Fibroblast of pulmonary artery (primary cell): ENCODE measurements at places on chromosomes 7 and 10.

DNA sequence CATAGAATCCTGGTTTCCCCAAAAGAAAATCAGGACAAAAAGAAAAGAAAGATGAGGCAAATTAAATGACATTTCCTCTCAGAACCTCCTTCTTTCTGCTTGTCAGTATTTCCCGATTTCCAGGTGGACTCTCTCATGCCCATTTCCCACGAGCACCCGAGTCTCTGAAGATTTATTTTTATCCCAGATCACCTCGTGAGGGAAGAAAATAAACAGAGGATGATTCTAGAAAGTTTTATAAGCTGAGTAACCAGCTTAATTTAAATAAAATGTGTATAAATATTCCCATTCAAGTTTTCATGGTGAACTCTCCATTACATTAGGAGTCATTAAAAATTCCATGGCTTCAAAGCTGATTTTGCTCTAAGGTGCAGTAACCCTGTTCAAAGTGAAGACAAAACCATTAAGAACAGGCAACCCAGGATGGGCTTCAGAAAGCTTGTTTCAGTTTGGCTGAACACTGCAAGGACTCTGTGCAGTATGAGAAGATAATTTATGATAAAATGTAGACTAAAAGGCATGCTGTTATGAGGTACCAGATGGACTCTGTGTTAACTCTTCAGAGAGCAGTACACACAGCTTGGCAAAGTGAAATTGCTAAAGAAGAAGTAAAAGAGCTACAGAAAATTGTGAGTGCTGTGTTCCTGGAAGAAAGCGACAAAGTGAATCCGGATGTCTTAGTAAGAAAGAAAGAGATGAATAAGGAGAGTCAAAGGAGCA is 521.3 kb upstream of the LRRN3 start:
- DNase-seq: no peak

GRCh38 chr10:74382663-74383062 is 231.6 kb downstream of the ADK start:
- no peak for DNase-seq

GRCh38 chr10:127755753-127756152 is 18.8 kb downstream of the FOXI2 start:
- DNase-seq: no peak

GRCh38 chr10:5467207-5467535 is 32.2 kb downstream of the CALML5 start:
- DNase-seq: no peak

DNA sequence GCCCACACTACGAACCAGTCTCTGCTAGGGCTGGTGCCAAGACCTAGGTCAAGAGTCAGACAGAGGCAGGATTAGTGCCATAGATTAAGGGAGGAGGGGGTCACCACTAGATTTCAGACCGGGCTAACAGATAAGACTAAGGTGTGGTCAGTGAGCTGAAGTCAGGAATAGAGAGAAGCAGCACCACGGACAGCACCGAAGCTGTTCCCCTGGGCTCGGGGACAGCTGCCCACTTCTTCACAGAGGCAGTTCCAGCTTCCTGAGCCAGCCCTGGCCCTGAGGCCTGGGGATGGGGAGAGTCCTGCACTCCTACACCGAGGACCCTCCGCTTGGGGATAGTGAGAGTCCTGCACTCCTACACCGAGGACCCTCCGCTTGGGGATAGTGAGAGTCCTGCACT is 11.2 kb upstream of the JAKMIP3 start:
- DNase-seq: no peak

- no peak for DNase-seq
Observed at GRCh38 chr10:13840036-13840435, 253.3 kb downstream of the PRPF18 start.

- no peak for DNase-seq
Observed at GRCh38 chr10:72735288-72735936, 43.5 kb downstream of the MCU start.

- no peak for DNase-seq
Observed at GRCh38 chr10:69504576-69505250, 53.4 kb downstream of the TSPAN15 start.

DNA sequence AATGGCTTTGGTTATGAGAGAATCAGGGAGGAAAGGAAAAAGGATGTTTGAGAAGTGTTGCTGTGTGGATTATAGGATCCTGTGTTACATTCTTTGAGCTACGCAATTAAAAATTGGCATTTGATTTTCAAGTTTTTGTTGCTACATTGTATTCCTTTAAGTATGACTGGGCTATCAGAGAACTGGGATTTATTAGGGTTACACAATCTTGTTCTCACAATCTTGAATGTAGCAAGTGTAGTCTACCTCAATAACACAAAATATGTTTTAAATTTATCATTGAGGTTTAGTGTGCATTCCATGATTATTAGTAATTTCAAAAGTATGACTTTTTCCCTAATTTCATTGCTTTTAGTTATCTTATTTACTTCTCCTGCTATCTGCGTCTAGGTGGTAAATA is 113.9 kb downstream of the CACNB2 start:
- DNase-seq: no peak

DNA sequence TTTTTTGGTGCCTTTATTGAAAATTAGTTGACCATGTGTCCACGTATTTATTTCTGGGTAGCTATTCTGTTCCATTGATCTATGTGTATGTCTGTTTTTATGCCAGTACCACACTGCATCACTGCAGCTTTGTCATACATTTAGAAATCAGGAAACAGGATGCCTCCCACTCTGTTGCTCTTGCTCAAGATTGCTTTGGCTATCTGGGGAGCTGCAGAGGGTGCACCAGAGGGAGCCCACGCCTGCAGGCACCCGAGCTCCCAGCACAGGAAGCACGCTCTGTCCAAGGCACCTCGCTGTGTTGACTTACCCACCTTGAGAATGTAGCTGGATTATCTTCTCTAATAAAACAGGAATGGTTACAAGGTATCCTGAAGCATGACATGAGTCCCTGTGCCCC is 301.7 kb downstream of the TCERG1L start:
- DNase-seq: no peak

DNA sequence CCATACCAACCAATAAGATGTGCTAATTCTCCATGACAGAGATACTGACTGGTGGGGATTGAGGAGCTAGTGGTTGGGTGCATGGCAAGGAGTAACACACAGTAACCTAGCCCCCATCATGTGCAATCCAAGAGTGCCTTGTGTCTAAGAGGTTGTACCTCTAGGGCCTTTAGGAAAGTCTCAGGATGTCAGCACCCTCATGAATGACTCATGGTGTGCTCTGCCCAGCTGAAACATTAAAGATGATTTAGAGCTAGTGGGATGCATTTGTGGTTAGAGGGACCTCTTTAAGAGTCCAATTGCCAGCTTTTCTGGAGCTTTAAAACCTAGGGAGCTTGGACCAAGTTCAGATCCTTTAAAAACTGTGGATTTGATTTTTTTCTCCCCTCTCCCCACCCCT is 181.1 kb downstream of the HERPUD2 start:
- no peak for DNase-seq

DNA sequence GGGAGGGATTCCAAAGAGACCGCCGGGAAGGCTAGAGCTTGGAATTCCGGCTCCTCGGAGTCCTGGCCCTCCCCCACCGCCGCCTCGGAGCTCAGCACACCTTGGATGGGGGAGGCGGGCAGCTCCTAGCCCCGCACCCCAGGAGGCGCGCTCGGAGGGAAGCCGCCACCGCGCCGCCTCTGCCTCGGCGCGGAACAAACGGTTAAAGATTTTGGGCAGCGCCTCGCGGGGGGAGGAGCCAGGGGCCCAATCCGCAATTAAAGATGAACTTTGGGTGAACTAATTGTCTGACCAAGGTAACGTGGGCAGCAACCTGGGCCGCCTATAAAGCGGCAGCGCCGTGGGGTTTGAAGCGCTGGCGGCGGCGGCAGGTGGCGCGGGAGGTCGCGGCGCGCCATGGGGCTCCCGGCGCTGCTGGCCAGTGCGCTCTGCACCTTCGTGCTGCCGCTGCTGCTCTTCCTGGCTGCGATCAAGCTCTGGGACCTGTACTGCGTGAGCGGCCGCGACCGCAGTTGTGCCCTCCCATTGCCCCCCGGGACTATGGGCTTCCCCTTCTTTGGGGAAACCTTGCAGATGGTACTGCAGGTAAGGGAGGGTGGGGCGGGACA is at the start of gene CYP26A1:
CYP26A1 (plus strand) TSS at position 355 of the 608 bp plus-strand sequence; CDS start at position 397, 42 bp downstream.
- DNase-seq: no peak

- no peak for DNase-seq
Observed at GRCh38 chr7:29385214-29385814, 178.3 kb upstream of the PRR15 start.

- DNase-seq: no peak
Observed at GRCh38 chr10:65544756-65545155, 1381.1 kb upstream of the LRRTM3 start.

DNA sequence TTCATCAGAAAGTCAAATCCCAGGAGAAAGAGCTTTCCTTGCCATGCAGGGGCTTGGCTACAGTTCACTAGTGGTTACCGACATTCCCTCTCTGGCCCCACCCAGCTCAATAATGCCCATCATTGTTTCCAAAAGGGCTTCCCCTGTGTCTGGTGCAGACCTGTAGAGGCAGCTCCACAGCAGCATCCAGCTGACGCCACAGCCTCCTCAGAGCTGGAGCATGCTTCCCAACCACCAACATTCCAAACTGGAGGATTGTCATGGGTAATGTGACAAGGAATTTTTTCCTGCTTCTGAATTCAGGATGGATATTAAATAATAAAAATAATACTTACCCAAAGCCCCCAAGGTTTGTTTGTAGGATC is 77.4 kb downstream of the ZNF365 start:
- DNase-seq: no peak

GRCh38 chr10:71795248-71795647 is 21.9 kb upstream of the VSIR start:
- DNase-seq: peak; percentile 50

- DNase-seq: no peak
Observed at GRCh38 chr10:109474812-109475211, 448.5 kb downstream of the XPNPEP1 start.

DNA sequence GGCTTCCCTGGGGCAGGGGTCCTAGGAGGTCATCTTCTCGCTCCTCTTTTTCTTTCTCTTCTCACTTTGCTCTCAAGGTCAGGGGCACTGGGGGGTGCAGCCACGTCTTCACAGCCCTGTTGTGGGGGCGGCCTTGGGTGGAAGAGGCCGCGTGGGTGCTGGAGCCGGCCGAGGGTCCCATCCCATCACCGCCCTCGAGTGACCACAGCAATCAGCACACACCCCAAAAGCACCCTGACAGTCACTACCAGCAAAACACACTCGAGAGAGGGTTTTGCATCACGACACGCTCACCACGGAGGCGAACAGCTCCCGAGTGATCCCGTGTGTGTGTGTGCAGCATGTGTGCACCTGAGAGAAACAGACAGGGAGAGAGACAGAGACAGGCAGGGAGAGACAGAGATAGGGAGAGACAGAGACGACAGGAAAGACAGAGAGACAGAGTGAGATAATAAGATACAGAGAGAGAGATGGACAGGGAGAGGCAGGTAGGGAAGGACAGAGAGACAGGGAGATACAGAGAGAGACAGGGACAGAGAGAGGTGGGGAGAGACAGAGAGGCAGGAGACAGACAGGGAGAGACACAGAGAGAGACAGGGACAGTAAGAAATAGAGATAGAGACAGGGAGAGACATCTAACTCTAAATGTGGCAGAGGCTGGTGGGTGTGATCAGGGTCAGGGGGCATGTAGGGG is 100.9 kb downstream of the WDR37 start:
- no peak for DNase-seq

- no peak for DNase-seq
Observed at GRCh38 chr10:86644152-86644793, 10.1 kb upstream of the OPN4 start.

DNA sequence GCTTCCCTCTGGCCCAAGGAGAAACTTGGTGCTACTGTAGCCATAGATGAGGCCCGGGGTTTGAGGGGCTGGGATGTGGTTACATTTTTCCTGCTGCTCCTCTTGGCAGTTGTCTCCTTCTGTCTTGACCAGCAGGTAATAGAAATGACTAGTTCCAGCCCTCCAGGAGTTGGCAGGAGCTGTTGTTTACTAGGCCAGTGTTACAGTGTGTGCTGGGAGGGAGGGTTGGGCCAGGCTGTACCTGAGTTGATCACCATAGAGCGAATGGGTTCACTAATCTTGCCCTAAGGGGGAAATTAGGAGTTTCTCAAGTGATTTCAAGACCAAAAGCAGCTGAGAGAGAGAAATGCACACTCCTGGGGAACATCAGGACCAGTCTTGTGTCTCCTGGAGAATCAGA is 34.9 kb downstream of the PAX2 start:
- no peak for DNase-seq

DNA sequence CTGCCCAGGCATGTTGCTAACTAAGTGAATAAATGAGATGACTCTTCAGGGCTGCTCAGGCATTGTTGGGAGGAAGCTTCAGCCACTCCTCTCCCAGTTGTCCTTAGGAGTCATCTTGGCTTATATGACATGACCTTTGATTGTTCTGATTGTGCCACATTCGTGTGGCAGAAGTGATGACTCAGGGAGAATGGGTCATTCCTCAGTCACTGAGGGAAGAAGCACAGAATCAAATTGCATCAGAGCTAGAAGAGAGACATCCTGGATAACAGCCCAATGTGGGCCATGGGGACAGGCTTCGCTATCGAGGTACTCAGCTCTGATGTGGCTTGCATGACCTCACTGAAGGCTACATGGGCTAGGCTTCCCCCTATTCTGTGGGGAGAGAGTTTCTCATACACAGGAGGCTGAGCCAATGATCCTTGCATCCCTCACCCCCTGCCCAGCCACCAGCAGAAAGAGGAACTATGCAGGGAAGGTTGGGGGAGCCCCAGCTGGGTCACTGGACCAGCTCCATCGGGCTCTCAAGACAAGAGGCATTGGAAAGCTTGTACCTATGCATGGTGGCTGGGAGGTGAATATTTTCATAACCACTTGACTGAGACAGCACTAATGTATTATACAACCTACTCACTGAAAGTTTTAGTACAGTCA is 6.0 kb upstream of the HMX3 start:
- DNase-seq: no peak

DNA sequence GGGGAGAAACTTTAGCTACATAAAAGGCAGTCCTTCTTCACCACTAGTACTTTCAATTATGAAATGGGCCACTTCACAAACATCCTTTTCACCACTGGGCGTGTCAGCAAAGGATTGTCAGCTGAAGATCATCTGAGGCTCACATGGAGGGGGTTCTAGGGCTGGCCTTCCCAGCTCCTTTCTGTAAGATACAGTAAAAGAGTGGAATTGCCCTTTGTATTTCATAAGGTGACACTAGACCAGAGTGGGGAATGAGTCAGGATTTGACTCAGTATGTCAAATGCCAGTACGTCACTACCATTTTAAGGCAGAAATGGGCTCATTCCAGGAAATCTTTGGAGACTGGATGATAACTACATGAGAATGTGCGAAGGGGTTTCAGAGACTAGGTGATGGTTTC is 21.2 kb upstream of the BLOC1S2 start:
- DNase-seq: peak; percentile 48

- no peak for DNase-seq
Observed at GRCh38 chr10:106987362-106987761, 177.1 kb downstream of the SORCS1 start.

- peak; percentile 75 for DNase-seq
Observed at GRCh38 chr10:89115876-89116627, 91.1 kb downstream of the CH25H start.

DNA sequence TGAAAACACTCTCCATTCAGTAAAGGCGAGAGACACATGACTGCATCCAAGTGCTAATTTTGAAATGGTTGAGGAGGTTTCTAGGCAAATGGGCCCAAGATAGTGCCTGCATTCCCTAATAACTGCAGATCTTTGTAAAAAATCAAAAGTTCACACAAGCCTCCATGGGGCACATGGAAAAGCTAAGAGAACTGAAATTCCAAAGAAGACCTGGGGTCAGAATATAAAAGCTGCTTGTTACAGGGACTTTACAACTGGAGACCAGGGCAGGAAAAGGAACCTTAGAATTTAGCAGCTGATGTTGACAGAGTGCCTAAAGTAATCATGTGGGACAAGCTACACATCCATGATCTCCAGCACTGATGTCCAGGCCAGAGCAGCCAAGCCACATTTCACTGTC is 10.0 kb upstream of the ABI1 start:
- DNase-seq: no peak

- peak; percentile 51 for DNase-seq
Observed at GRCh38 chr10:118669020-118669791, 73.8 kb upstream of the PRLHR start.
